DMS79 (cell line): ENCODE measurements at places on chromosomes 11 and 22.
A peak's percentile ranks its signal among the peaks of the same experiment; 100 is the strongest.

- DNase-seq: no peak
Observed at GRCh38 chr22:49721211-49721763, 106.4 kb downstream of the BRD1 start.

- peak; percentile 53 for DNase-seq
Observed at GRCh38 chr11:1573903-1574237, 1.8 kb upstream of the DUSP8 start.

- no peak for DNase-seq
Observed at GRCh38 chr11:44120169-44120568, 24.7 kb downstream of the EXT2 start.

DNA sequence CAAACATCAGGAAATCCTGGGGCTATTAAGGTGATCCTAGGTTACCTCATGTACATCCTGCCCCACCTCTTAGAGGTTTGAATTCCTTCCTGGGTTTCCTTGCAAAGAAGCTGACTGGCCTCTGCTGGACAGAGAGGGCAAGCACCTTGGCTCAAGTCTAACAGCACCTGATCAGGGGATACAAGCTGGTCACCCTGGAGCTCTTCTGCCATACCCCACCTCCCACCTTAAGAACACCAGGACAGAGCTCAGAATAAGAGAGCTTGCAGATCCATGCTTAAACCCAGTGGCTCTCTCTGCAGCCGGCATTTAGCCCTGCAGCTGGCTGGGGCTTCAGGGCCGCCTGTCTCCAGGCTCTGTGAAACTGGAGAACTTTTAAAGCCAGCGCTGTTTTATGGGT is 386.6 kb upstream of the NARS2 start:
- no peak for DNase-seq

DNA sequence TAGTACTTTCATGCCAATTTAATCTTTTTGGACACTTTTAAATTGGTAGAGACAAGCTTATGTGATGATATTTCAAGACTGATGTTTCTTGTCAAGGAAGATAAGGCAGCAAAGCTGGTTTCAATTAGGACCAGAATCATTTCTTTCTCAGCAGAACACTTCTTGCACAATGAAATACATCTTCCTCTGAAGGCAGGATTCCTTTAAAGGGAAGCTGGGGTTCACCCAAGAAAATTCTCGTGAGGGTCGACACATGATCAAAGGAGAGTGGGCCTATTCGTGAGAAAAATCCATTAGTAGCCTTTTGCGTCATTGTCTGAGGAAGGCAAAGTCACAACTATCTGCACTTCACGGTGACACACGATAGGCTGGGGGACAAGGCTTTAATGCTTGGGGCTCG is 17.6 kb downstream of the TTC12 start:
- DNase-seq: no peak

GRCh38 chr11:13965337-13965736 is 2.8 kb downstream of the SPON1 start:
- DNase-seq: no peak

- no peak for DNase-seq
Observed at GRCh38 chr11:41457216-41458014, 2.0 kb downstream of the LRRC4C start.

GRCh38 chr11:86587264-86588193 is 84.9 kb downstream of the ME3 start:
- DNase-seq: peak; percentile 51
